ENCODE measurements at places on chromosomes 3 and 15. TPM values are rescaled to one million over a fixed set of nuclear protein-coding genes. Genes with fewer than 3 reads are reported as not detected.

- DNase-seq, result no peak
Measured at GRCh38 chr15:50415752-50416404, 8.3 kb upstream of the USP8 start.

- DNase-seq, result no peak
Measured at GRCh38 chr3:52084954-52085680, 28.7 kb upstream of the DUSP7 start.

DNA sequence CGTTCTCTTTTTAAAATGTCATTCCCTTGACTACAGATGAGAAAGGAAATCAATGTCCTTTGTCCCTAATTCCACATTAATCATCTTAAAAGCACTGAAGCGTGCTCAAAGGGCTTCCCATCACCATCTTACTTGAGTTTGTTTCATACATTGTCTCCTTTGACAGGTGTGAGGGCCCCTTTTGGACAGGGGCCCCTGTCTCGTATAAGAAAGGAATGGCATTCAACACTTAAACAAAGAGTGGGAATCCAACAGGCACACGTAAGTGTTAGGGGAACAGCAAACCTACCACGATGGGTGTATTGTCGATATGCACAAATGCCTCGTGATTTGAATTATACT, 5.0 kb downstream of the SSUH2 start:
- DNase-seq, result no peak

GRCh38 chr3:16181361-16181760, 6.9 kb downstream of the GALNT15 start:
- DNase-seq, result no peak

GRCh38 chr3:129424185-129424841, 4.1 kb downstream of the EFCAB12 start:
- no peak for DNase-seq

GRCh38 chr15:82072926-82073537, 27.2 kb upstream of the MEX3B start:
- DNase-seq, result no peak

DNA sequence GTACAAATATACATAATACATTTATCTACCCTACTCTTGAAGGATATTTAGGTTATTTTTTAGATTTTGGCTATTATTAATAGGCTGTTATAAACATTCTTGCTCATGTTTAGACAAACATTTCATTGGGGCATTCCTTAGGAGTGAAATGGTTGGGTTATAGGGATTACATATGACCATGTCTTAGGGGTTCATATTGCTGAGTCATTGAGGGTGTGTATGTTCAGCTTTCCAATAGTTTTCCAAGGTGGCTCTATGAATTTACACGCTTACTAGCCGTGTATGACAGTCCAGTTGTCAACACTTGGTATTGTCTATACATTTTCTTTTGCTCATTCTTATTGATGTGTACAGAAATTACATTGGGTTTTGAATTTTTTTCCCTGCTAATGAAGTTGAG, 125.8 kb downstream of the OXSM start:
- DNase-seq, result no peak

Gene ADAMTSL3
- not detected for total RNA-seq

Gene MED12L
- 0.78 TPM for total RNA-seq

- DNase-seq, result no peak
Measured at GRCh38 chr3:1269808-1270207, 177.0 kb downstream of the CNTN6 start.

Gene NR2E3
- not detected for total RNA-seq

Gene CYP1A2
- not detected for total RNA-seq

Gene ALDH1A2
- total RNA-seq, result 0.83 TPM

All from CD4-positive, alpha-beta memory T cell (primary cell).